NCI-H146 (cell line): ENCODE measurements at places on chromosomes 4 and X.
A peak's percentile ranks its signal among the peaks of the same experiment; 100 is the strongest.

DNA sequence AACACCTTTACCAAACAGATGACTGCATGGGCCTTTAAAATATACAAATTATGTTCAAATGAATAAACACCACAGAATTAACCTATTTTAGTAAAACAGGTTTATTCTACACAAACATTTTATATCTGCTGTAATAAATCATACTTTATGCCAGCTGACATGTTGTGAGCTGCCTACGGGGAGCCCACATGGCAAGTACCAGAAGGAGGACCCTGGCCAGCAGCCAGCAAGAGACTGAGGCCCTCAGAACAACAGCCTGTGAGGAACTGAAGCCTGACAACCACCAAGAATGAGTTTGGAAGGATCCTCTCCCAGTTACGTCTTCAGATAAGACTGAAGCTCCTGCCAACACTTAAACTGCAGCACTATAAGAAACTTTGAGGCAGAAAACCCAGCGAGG is 377.0 kb downstream of the PDGFC start:
- DNase-seq, result no peak

DNA sequence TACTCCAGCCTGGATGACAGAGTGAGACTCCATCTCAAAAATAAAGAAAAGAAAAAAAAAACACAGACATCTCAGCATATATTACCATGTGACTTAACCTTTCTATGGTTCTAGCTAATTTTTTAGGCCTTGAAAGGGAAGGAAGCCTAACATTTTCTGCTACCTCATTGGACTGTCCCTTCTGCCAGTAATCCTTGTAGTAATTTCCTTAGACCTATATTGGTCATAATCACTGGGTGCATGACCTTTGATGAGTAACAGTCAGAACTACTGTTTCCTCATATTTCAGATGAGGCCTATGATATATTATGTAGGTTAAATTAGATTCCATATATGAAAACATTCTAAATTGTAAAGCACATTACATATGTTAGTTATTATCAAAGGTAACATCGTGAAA is 9.6 kb downstream of the XIAP start:
- no peak for DNase-seq

- DNase-seq, result no peak
Observed at GRCh38 chr4:80367737-80368136, 32.2 kb downstream of the CFAP299 start.

DNA sequence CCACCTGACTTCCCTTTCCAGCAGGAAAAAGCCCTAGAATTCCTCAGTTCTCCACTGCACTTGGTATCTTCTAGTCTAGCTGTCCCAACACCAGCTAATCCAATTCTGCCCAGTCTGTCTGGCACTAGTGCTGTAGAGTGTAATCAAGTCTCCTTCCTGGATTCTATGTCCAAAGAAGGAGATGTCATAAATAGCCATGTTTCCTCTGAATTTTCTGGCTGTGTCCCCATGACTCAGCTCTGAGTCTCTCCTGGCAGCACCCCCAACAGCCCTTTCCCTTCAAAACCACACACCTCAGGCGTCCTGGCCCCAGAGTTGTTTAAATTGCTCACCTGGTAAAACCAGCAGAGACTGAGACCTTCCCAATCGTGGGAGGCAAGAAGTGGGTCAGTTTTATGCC is 197.2 kb downstream of the GRXCR1 start:
- DNase-seq, result no peak

DNA sequence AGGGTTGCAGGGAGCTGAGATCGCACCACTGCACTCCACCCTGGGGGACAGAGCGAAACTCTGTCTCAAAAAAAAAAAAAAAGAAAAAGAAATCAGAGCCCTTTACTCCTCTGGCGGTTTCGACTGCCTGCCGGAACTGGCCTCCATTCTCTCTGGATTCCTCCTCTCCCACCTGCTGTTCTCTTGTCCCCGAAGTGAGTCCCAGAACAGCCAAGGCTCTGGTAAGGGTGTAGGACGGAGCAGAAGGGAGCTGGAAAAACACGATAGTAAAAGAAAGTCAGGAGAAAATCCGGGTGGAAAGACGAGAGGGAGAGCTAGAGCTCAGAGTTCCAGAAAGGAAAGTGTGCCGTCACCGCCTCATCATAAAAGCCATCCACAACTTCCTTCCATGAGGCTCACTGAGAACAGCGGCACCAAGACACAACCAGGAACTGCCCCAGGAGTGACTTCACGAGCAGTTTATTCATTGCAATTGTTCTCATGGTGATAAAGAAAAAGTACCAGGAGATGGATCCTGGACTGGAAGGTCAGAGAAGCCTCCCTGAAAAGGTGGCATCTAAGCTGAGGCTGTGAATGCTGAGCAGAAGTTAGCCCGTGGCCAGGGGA is 12.3 kb downstream of the TLR3 start:
- peak; percentile 9 for DNase-seq

GRCh38 chr4:55136634-55137033 is 11.2 kb upstream of the KDR start:
- DNase-seq, result no peak

DNA sequence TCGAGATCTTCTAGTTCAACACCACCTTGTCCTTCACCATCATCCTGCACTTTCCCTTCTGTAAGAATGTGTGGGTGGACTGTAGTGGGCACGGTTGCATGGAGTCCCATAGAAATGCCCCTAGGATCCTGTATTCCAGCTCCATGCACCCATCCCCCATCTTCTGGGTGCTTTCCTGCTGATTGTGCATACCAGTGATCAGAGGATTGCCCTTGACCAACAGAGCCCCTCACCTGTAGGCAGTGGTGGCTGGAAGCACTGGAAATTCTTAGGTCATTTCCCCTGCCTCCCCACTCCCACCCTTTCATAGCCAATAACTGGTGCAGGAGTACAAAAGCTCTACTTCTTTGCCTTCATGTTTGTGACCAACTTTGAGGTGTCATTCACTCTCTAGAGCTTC is 213.4 kb upstream of the ARSJ start:
- DNase-seq, result no peak

DNA sequence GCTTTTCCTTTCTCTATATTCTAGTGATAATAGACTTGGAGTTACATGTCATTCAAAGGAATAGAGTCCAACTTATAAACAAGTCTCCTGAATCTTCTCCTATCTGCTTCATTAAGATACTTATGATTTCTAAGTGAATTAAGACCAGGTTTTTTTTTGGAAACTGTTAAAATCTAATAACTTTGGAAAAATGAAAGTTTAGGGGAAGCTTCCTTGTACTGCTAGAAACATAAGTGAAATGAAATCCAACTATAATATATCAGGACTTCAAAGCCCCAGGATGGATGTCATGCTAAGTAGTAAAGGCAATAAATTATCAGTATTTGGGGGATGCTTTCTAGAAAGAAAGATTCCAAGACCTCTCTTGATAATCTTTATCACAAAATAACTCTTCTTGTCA is 24.8 kb downstream of the GRIA2 start:
- no peak for DNase-seq

- no peak for DNase-seq
Observed at GRCh38 chrX:77595848-77596247, 148.7 kb downstream of the FGF16 start.
